ENCODE measurements at places on chromosomes 1 and 21.
A peak's percentile ranks its signal among the peaks of the same experiment; 100 is the strongest.

- no peak for DNase-seq
These were observed 37.2 kb downstream of the LRRC71 start for GRCh38 chr1:156957634-156958033.

DNA sequence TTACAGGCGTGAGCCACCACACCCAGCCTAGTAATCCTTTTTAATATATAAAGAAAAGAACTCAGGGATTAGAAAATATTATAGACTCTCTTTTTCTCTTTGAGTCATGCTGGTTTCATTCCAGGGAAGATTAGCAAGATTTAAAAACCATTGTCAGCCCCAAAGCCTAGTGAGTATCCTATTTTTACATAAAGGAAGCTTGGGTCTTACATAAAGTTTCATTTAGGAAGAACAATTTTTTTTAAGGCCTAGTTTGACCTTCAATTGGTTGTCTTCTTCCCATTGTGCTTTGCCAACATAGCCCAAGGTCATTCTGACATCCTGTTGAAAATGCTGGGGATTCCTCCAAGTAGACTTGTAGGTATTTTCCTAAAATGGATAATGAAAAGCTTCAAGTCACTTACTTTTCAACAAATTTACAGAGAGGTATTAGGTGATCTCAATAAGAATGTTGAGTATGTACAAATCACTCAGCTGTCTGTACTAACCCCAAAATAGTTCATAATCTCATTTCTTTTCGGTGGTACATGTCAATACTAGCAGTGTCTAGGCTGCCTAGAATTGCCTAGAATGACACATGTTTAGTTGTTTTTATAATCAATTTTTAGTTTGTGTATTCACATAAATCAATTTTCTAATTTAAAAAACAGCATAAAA, 4.3 kb upstream of the KIF14 start:
- no peak for DNase-seq

DNA sequence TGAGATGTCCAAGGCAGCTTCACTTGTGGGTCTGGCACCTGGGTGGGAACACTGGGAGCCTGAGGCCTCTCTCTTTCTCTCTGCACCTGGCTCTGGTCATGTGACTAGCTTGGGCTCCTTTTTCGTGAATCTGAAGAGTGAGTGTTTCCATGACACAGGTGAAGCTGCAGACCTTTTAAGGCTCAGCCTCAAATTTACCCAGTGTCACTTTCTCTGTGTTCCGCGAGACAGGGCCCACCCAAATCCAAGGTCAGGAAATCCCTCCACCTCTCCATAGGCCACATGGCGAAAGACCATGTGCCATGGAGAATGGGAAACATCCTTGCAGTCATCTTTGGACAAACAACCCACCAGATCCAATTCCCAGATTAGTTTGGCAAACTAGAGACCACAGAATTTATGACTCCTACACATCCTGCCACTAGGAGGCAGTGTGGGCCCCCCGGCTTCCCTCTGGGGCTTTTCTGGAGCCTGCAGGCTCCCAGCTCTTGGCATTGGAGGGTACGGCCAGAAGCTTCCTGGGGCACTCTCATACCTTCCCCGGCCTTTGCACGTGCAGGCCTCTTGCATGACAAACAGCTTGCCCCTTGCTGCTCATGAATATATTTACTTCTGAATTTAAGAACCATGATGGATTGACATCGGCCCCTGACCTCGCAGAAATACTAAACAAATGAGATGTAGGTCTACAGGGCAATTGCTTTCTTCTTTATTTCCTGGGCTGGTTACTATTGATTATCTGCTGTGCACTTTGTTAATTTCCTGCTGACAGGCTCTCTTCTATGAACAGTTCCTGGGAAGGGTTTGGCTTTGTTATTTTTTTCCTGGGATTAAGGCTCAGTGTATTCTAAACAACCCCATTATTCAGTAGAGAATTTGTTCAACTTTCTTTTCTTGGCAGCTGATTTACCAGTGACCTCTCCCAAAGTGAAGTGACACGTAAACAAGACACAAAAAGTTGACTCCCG, 180.7 kb downstream of the KAZN start:
- peak; percentile 5 for DNase-seq

DNA sequence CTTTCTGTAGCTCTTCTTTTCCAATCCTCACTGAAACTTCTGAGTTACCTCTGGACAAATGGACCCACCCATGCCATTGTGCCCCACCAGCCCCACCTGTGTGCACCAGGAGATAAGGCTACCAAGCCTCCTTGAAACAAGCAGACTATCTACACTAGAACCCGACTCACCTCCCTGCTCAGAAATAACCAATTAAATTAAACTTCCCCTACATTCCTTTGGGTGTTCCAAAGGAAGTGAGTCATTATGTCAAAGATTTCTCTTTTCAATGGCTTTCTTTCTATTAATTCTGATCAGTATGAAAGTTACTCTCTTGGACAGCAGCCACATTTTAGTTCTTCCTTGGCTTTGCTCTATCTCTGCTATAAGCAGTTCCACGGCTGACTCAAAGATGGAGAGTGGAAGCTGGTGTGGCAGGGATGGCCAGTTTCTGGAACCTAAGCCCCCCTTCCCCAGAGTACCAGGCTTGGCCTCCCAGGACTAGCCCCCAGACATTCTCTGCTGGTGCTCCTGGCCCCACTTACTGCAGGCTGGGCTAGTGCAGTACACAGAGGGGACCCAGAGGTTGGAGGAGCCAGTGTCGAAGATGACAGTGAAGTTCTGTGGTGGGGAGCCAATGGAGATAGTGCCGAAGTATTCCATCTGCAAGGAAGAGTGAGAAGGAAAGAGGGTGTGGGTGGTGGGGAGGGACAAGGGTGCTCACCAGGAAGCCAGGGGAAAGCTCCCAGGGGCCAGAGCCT, 1.9 kb downstream of the CTSE start:
- no peak for DNase-seq

DNA sequence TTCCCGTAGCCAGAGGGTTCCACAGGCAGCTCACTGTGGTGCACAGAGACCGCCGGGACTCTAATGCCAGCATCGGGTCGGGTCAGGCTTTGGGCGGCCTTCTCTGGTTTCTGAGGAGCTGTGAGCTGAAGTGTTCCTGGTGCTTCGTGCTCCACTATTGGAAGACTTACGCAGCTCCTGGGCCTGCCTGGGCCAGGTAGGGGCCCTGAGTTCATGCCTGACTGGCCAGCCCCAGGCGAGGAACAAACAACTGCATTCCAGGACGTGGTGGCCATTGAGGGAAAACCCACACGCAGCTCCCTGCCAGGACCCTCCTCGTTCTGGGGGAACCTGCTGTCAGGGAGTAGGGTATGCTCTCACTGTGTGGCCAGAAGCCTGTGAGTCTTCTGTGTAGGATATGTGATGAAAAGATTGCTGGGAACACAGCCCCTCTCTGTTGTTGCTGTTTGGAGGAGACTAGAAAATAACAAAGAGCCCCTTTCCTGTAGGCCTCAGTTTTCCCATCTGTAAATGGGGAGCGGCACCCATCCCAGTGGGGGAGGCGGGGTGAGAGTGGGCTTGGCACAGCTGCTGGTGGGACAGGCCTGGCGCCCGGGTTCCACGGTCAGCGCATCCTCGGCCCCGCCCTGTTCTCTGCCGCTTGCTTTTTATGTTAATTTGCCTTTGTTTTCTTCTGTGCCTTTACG, 8.4 kb downstream of the RER1 start:
- DNase-seq, result no peak

DNA sequence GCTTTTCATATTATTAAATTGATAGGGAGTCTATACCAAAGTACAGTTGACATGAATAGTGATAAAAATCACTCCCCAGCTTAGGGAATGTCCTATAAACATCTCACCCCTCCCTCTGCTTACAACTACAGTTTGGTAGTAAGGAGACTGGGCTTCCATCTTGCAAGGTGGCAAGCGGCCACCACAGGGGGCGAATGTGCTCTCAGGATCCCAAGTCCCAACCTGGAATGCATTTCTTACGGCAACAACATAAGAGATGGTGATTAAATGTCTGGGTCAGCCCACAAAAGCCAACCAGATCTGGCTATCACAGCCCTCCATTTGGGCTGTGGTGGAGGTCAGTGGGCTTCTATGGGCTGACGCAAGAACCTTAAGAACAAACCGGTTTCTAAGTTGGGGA, 68.0 kb downstream of the SMYD2 start:
- DNase-seq, result no peak

GRCh38 chr1:193799371-193799770, 613.0 kb upstream of the B3GALT2 start:
- DNase-seq, result no peak

GRCh38 chr1:160047111-160047991, 15.6 kb upstream of the PIGM start:
- DNase-seq, result no peak

- no peak for DNase-seq
These were observed 86.0 kb downstream of the SLC25A24 start for GRCh38 chr1:108114033-108114599.

DNA sequence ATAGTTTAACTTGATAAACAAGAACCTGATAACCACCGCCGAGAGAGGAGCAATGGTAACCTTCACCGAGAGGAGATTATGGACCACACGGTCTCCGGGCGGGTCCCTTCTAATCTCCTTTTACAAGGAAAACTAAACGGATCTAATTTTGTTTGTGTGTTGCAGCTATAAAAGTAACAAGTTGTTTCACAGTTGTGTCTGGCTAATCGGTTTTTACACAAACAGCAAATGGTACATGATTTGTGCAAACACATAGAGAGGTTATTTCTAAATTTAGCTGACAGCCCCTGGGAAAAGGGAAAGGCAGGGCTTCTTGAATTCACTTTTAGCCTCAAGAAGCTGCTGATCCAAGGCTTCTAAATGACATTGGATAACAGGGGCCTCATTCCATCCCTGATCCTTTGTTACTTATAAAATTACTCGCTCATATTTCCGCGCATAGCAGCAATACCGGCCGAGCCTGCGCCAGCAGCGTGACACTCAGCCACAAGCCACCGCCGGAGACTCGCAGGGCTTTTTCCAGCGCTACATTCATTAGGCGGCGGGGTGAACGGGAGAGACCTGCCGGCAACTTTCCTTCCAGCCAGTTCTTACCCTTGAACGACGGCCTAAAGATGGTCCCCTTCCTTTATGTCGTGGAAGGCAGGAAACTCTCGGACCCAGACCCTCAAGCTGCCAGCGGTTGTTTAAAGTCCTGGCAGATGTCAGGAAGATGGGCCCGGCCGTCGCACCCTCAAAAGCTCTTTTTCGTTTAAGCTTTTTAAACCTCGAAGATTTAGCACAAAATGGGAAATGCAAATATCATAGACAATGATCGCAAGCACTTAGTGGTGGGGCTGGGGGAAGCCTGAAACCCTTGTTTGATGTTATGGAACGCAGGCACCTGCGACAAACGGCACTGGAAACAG, 4.4 kb downstream of the FOXD3 start:
- DNase-seq, result no peak

GRCh38 chr1:1165485-1165884, 8.2 kb upstream of the TTLL10 start:
- DNase-seq, result no peak

- no peak for DNase-seq
These were observed 62.2 kb upstream of the TINAGL1 start for GRCh38 chr1:31514117-31514516.
